NCI-H460 (cell line): ENCODE measurements at places on chromosomes 5 and 9. TPM values are rescaled to one million over a fixed set of nuclear protein-coding genes. Genes with fewer than 3 reads are reported as not detected.

DNA sequence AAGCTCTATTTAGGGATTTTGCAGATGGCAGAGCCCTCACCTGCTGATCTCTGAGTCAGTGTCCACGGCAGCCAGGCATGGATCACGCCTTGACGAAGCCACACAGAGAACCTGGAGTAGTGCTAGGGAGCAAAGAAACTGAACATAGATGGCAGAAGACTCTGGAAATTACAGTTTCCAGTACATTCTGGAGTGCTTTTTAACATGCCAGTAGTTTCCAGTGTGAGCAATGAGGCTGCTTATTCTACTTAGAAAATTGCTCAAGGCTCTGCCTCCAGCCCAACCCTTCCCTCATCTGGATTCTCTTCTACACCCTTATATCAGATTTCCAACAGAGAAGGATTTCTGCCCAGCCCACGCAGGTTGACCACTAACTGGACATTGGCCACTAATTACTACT, 203.3 kb downstream of the ADAMTS12 start:
- no peak for DNase-seq

- no peak for DNase-seq
These were observed 178.7 kb downstream of the PLK2 start for GRCh38 chr5:58281189-58281588.

- DNase-seq = no peak
These were observed at the start of gene FBXO10 for GRCh38 chr9:37575921-37576721. FBXO10 (minus strand) TSS chr9:37576380; CDS start chr9:37541768, 34,612 bp downstream.

- DNase-seq = no peak
These were observed 101.6 kb upstream of the MAP1B start for GRCh38 chr5:72005671-72006070.

Gene ZNF354C
- 1.1 and 1.6 TPM in 2 replicates for total RNA-seq

Gene ATP10B
- total RNA-seq = not detected in 2 replicates
